AG09309 (cell line): ENCODE measurements at places on chromosomes 16 and 17.

- DNase-seq: peak; percentile 84
These were observed 64.6 kb upstream of the CRHR1 start for GRCh38 chr17:45719335-45720071.

GRCh38 chr16:47247690-47248089 is 103.9 kb upstream of the NETO2 start:
- no peak for DNase-seq

DNA sequence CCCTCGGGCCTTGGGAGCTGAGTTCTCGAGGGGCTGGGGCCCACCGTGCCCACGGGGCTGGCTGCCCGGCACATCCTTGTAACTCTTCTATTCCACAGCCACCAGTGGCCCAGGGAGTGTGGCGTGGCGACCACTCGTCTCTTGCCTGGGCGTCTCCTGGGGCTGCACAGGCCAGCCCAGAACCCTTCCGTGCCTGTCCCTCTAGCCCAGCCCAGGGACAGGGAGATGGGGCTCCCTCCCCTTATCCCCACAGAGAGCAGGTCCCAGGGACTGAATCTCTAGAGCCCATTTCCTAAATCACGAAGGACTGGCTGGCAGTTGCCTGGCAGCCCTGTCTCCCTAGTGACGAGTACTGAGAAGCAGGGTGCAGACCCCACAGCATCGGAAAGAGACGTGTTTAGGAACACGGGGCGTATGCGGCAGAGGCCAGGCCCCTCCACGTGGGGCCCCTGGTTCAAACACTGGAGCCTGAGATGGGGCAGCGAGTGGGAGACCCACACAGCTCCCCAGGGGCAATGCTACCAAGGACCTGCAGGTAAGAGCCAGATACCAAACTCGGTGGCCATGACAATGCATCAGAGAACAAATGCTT is 51.0 kb downstream of the TIMM22 start:
- no peak for DNase-seq

DNA sequence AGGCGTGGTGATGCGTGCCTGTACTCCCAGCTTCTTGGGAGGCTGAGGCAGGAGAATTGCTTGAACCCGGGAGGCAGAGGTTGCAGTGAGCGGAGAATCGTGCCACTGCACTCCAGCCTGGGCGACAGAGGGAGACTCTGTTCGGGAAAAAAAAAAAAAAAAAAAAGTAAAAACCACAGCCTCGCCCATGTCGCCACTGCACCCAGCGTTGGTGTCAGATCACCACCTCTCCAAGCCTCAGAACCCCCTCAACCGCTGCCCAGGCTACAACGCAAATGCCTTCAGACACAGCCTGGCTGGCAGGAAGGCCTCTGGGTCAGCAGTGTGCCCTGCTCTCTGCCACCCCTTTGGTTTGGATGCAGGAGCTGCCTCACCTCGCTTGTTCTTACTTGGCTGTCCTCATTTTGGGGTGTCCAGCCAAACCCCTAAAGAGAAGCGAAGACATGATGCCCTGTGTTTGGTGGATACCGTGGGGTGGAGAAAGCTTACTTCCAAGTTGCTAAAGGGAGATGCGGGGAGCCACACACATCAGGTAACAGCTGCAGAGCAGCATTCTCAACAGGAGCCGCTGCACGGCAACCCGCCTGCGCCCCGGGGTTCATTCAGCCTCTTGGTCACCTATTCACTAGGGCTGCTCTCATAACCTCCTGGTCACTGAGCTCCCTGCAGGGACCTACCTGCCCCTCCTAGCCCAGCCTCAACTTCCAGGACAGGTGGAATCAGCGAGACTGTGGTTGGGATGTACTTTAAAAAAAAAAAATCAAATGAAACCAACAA is 13.0 kb upstream of the CYTH1 start:
- DNase-seq: no peak

DNA sequence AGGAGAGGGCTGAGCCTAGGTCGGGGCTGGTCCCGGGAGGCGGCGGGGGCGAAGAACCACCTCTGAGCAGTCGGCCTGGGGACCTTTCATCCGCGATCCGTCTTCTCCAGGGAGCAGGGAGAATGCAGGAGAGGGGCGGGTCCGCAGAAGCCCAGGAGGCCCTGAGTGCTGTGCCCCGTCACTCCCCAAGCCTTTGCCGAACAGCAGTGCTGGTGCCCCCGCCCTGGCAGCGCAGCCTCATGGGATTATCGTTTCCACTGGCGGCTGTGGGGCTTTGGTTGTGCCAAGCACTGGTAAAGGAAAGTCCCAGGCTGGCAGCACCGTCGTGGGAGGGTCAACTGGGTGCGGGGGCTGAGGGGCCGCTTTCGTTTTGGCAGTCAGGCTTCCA is 631 bp downstream of the TBL3 start:
- no peak for DNase-seq

- DNase-seq: no peak
These were observed 2.2 kb downstream of the PAQR4 start for GRCh38 chr16:2971134-2971984.

DNA sequence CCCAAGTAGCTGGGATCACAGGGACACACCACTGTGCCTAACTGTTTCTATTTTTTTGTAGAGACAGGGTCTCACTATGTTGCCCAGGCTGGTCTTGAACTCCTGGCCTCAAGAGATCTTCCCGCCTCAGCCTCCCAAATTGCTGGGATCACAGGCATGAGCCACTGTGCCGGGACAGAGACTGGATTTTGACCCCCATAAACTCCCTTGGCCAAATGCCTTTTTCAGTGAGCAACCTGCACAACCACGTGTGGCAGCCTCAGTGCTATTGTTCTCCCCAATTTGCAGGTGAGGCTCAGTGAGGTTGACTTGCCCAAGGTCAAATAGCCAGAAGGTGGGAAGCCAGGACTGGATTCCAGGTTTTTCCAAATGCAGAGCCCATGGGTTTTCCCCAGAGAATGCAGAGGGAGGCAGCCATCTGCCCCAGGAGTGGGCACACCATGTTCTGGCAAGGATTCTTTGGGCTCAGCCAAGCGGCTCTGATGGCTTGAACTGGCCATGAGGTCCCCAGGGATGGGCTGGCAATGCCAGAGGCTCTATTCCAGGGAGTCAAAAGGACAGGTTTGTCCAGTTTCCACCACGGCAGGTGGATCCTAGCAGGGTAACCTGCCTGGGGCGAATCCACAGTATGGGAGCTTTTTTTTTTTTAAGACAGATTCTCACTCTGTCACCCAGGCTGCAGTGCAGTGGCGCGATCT is 1.8 kb downstream of the IL27 start:
- no peak for DNase-seq
